ENCODE measurements at places on chromosomes 3 and 15.

DNA sequence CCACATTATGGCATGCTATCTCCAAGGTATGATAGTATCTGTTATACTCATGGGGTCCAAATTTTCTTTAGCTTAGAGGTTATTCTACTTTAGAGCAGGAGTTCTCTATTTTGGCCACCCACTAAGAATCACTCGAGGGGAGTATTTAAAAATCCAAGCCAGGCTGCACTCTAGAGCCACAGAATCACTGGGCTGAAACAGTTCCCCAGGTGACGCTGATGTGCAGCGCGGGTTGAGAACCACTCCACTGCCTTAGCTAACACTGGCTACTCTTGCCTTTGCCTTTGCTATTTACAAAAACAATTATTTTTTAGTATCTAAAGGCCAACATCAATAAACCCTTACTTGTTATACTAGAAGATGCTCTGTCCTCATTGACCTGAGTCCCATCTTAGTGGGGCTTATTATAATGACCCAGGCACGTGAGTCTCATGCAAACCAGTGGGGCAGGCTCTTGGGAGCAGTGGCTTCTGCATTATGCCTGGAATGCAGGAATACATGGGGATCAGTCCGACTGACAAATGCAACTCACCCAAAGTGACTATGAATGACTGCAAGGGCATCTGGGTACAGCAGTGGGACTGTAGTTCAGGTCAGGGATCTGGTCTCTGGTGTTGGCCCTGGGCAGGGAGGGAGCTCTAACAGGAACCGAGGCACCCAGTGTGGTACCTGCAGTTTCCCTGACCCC lies 21.7 kb upstream of the CGNL1 start:
- DNase-seq = no peak

- no peak for DNase-seq
Measured at GRCh38 chr3:52259035-52259434, 13.5 kb downstream of the PPM1M start.

DNA sequence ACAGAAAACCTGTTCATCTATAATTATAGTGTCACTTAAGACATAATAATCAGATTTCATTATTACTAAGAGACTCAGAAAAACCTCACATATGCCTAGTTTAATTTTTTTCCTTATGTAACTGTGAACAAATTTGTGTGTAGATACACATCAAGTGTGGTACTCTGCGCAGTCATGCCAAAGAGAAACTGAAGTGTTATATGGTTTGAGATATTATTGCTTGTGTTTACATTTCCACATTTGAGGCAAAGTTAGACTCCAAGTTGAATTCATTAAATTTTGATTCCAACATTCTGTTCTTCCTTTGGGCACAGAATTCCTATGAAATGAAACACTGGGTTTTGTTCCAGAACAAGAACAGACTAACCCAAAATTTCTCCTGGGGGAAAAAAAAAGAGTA lies 2.2 kb downstream of the MBNL1 start:
- DNase-seq = peak; percentile 42

- no peak for DNase-seq
Measured at GRCh38 chr3:145623349-145623748, 537.6 kb downstream of the PLOD2 start.

- no peak for DNase-seq
Measured at GRCh38 chr3:131174752-131175151, 148.1 kb downstream of the NEK11 start.

DNA sequence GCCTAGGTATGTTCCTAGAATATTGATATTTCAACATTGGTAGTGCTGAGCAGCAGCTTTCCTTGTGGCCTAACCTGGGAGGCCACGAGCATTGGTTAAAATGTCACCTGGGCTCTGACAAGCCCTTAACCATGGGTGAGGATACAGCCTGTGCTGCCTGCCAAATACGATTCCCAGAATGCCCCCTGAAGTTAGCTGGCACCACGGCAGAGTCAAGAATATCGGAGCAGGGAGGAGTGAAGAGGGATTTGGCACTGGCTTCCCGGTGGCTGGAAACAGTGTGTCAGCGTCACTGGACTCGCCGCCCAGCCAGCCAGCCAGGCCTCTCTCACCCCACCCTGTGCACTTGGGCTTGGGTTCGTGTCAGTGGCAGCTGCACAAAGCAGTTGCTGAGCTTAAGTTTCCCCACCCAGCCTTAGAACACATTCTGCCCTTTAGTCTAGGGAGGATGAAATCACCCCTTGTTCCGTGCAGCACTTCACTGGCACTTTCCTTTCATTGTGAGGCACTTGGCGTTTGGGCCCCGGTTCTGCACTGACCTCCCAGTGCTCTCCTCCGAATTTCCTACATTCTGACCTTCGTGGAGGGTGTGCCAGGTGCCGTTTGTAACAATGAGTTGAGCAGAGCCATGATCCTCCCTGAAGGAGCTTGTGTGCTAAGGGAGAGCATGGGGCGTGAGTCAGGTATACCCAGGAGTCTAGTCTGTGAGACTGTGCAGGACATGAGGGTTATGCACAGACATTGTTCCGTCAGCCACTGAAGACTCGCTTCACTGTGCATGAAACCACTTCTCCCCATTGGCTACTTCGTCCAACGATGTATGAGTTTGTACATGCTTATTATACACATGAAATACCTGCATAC lies 152.8 kb upstream of the BHLHE40 start:
- no peak for DNase-seq

GRCh38 chr3:169295126-169295525 lies 368.4 kb downstream of the MECOM start:
- peak; percentile 33 for DNase-seq

DNA sequence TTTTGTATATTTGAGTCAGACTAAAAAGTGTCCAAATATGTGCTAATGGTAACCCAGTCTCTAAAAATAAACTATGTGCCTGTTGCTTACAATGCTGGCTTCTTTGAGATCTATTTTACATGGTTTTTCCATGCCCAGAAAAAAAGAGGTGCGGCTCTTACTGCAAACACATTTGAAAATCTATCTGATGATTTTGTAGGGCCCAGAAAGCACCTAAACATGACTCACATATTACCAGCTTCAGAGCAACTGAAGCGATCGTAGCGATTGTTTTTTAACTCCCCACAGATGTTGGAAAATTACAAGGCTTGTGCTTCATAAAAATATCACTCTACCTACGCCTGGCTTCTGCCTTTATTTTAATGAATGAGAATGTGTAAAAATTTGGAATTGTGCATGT lies 53.5 kb downstream of the SUCNR1 start:
- no peak for DNase-seq

DNA sequence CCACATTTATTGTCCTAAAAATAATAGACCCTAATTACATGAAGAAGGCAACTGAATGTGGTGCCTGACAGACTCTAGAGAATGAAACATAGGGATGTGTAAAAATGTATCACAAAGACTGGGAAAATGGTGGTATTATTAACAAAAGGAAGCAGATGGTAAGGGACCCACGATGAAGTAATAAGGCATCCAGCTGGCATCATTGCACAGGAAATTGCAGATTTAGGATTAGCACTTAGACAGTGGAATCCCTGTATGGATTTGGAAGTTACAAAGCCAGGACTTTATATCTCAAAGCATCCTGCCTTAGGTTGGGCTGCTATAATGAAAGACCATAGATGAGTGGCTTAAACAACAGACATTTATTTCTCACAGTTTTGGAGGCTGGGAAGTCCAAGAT lies 104.3 kb downstream of the PPM1L start:
- DNase-seq = no peak

GRCh38 chr3:17894434-17895060 lies 152.1 kb upstream of the TBC1D5 start:
- peak; percentile 29 for DNase-seq
